ENCODE measurements at places on chromosomes 7 and 10. TPM values are rescaled to one million over a fixed set of nuclear protein-coding genes. Genes with fewer than 3 reads are reported as not detected.

The GPR85 gene
- total RNA-seq, result not detected

The WASHC2C gene
- total RNA-seq, result 69.3 TPM

The GGCT gene
- 6.3 TPM for total RNA-seq

The ENTPD1 gene
- 0.64 TPM for total RNA-seq

The MTERF1 gene
- total RNA-seq, result 11.0 TPM

The SAMD9L gene
- total RNA-seq, result 7.9 TPM

The MEIG1 gene
- not detected for total RNA-seq

- H3K4me3 ChIP-seq, result no peak overlapping the region
- H3K27ac ChIP-seq, result no peak overlapping the region
- no peak for DNase-seq
Measured at GRCh38 chr7:147813316-147813715, 777.2 kb upstream of the C7orf33 start.

DNA sequence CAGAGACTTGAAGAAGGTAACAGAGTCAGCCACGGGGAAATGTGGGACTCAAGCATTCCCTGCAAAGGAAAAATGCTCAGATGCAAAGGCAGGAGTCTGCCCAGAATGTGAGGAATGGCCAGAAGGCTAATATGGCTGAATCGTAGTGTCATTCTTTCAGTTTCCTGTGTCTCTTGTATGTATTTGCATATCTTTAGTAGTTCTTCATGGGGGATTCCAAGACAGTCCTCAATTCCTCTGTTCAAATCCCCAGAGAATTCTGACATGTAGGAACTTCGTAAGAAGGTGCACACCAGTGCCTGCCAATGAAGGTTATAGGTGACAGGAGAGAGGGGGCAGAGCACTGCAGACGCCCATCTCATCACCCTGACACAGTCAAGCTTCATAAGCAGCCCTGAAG is 154.4 kb downstream of the CACNB2 start:
- H3K27me3 ChIP-seq, result no peaks in the 10 kb centered on the region
- H3K4me1 ChIP-seq, result no peaks in the 10 kb centered on the region
- no peak overlapping the region for H3K4me3 ChIP-seq
- H3K27ac ChIP-seq, result no peak overlapping the region

DNA sequence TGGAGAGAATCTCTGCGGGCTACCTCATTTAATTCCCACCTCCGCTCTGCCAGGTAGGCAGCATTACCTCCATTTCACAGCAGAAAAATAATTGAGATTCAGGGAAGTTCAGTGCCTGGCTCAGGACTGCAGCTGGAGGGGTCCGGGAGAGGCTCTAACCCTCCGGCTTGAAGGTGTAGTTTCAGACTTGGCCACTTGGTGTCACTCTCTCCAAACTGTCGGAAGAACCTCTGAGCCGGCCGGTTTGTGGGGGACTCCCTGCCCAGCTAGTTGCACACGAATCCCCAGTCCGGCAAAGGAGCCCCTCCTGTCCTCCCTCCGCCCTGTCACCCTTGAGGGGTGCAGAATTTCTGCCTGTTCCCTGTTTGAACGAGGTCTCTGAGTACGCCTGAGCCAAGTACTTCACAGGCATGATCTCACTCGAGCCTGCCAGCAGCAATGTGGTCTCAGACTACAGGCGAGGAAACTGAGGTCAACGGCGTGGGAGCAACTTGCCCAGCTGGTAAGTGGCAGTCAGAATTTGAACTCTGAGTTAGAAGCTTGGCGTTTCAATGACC is 144.7 kb upstream of the ZNF716 start:
- no peaks in the 10 kb centered on the region for H3K36me3 ChIP-seq
- H3K4me3 ChIP-seq, result no peak overlapping the region
- H3K4me1 ChIP-seq, result no peaks in the 10 kb centered on the region
- H3K27me3 ChIP-seq, result no peaks in the 10 kb centered on the region
- no peak overlapping the region for H3K27ac ChIP-seq

- no peaks in the 10 kb centered on the region for H3K27me3 ChIP-seq
- DNase-seq, result no peak
- H3K4me3 ChIP-seq, result no peak overlapping the region
- no peaks in the 10 kb centered on the region for H3K4me1 ChIP-seq
- H3K27ac ChIP-seq, result no peak overlapping the region
- H3K36me3 ChIP-seq, result peaks cover 36% of the 10 kb centered on the region
Measured at GRCh38 chr10:15796098-15796759, 64.1 kb downstream of the MINDY3 start.

DNA sequence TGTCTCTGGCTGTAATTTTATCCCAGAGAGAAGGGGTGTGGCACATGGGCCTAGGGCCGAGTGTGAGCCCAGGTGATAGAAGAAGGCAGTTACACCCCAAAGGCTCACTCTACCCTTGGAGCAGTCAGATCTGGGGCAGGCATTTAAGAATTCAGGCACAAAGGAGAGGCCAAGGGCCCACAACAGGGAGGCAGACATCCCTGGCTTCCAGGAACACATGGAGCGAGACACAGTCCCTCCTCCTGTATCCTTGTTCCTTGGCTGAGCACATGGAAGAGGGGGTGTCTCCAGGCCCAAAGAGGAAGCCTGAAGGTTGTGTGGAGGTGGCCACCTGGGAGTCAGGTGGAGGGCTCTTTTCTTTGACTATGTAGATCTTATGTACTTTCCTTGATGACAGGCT is 286.2 kb downstream of the RPS24 start:
- peaks cover 21% of the 10 kb centered on the region for H3K4me1 ChIP-seq
- no peak overlapping the region for H3K4me3 ChIP-seq
- H3K27me3 ChIP-seq, result no peaks in the 10 kb centered on the region
- no peaks in the 10 kb centered on the region for H3K36me3 ChIP-seq
- no peak for DNase-seq

DNA sequence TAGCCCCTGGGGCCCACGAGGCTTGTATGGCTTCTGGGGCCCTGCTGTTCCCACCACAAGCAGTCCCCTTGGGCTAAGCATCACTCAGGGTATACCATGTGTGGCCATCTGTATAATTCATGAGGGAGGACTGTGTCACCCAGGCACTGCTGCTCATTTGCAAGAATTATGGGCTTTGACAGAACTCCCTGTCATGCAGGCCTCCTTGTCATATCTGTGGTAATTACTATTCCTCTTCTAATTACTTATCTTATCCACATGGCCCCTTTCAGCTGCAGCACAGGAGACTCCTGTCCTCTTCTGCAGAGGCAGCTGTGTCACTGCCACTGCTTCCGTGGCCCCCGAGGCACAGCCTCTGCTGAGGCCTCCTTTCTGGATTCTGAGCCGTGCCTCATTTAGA is 46.3 kb downstream of the LRMDA start:
- no peak overlapping the region for H3K4me3 ChIP-seq
- no peaks in the 10 kb centered on the region for H3K27me3 ChIP-seq
- no peak for DNase-seq
- no peak overlapping the region for H3K27ac ChIP-seq
- no peaks in the 10 kb centered on the region for H3K36me3 ChIP-seq

- no peaks in the 10 kb centered on the region for H3K27me3 ChIP-seq
- no peak overlapping the region for H3K27ac ChIP-seq
- peaks cover 15% of the 10 kb centered on the region for H3K4me1 ChIP-seq
Measured at GRCh38 chr10:32375631-32376030, 28.7 kb upstream of the EPC1 start.

GRCh38 chr7:85014936-85015660 is 171.8 kb downstream of the SEMA3D start:
- H3K4me3 ChIP-seq, result no peak overlapping the region
- H3K4me1 ChIP-seq, result no peaks in the 10 kb centered on the region

GRCh38 chr10:107616031-107616430 is 451.5 kb upstream of the SORCS1 start:
- H3K27ac ChIP-seq, result no peak overlapping the region
- H3K36me3 ChIP-seq, result no peaks in the 10 kb centered on the region
- H3K4me3 ChIP-seq, result no peak overlapping the region
- no peaks in the 10 kb centered on the region for H3K27me3 ChIP-seq
- no peak for DNase-seq

DNA sequence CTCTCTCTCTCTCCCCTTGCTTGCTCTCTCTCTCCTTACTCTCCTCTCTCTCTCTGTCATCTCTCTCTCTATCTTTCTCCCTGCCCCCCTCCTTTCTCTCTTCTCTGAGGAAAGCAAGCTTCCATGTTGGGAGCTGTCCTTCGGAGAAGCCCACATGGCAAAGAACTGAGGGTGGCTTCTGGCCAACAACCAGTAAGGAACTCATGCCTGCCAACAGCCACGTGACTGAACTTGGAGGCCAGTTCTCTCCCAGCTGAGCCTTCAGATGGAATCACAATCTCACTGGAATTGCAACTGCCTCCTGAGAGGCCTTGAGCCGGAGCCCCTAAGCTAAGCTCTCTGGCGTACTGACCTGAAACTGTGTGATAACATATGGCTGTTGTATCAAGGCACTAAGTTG is 12.0 kb upstream of the DHTKD1 start:
- no peak for DNase-seq
- H3K36me3 ChIP-seq, result no peaks in the 10 kb centered on the region
- no peak overlapping the region for H3K4me3 ChIP-seq
- peaks cover 5% of the 10 kb centered on the region for H3K4me1 ChIP-seq
- H3K27me3 ChIP-seq, result no peaks in the 10 kb centered on the region
- no peak overlapping the region for H3K27ac ChIP-seq

DNA sequence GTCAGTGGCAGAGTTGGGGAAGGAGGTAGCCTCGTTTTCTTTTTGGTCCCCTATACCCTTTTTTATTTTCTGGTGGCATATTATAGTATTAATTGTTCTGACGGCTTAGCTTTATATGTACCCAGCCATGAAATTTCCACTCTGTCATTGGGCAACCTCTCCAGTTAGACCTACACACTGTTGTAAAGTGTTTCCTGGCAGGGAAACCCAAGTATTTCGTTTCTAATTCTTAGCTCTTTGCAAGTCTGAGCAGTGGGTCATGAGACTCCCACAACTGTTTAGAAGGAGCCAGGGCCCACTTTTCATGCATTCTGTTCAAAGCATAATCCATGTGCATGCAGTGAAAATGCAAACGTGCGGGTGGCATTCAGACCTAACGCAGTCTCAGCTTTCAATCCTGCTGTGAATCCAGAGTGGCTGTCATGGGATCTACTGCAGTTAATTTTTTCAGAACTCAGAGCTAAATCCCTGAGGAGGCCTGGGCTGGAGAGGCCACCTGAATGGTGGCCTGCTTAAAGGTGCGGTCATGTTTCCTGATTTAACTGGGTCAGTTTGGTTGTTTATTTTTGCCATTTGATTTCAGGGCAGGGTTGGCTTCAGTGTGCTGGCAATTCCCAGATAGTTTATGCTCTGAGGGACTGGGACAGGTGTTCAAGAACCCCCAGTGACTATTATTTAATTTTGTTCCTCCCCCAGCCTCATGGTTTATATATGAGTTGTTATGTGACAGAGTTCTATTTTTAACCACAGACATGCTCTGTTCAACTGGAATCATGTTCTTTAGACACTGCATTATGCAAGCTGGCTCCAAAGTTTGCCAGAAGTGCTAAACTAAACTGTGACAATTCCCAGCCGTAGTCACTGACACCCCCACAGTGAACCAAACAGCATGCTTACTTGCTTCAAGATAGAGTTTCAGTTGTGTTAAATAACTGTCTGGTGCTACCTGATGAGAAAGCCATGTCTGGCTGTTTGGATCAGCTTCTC is 27.4 kb upstream of the SYPL1 start:
- no peak overlapping the region for H3K27ac ChIP-seq
- H3K27me3 ChIP-seq, result no peaks in the 10 kb centered on the region
- no peaks in the 10 kb centered on the region for H3K36me3 ChIP-seq
- H3K4me1 ChIP-seq, result no peaks in the 10 kb centered on the region
- no peak for DNase-seq

- no peak overlapping the region for H3K4me3 ChIP-seq
- no peak overlapping the region for H3K27ac ChIP-seq
- no peaks in the 10 kb centered on the region for H3K27me3 ChIP-seq
- no peaks in the 10 kb centered on the region for H3K36me3 ChIP-seq
- H3K4me1 ChIP-seq, result no peaks in the 10 kb centered on the region
- DNase-seq, result no peak
Measured at GRCh38 chr7:15801041-15801440, 114.6 kb upstream of the MEOX2 start.

GRCh38 chr7:126339813-126340212 is 912.9 kb downstream of the GRM8 start:
- H3K36me3 ChIP-seq, result no peaks in the 10 kb centered on the region
- no peak overlapping the region for H3K27ac ChIP-seq
- DNase-seq, result no peak
- H3K4me3 ChIP-seq, result no peak overlapping the region

GRCh38 chr10:49277973-49278372 is 21.0 kb upstream of the C10orf71 start:
- H3K36me3 ChIP-seq, result no peaks in the 10 kb centered on the region
- no peak for DNase-seq
- no peak overlapping the region for H3K27ac ChIP-seq

DNA sequence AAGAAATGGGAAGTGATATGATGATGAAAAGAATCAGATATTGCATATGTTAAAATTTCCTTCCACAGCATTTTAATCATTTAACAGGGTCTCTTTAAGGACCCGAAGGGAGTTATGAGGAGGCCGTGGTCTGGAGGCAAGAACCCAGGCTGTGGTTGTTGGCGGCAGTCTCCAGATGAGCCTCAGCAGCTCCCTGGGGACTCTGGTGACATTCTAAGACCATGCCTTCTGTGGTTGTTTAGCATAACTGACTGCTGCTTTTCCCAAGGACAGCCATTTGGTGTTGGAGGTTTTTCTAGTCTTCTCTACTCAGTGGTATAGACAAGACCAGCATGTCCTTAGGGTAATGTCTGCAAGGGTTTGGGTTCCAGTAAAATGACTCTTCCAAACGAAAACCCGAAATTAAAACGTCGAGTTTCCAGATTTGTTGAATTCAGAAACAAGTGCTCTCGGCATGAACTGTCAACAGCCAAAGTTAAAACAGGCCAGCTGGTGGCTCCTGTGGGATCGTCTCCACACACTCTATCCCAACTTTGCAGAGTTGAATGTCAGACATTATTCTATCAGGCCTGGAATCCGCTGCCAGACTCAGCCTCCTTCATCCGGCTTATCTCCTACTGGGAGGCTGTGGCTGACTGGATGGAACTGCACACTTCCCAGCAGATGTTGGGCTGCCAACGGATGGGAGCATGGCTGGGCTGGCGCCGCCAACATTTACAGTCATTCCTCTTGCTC is 183.1 kb downstream of the TAX1BP1 start:
- no peak overlapping the region for H3K27ac ChIP-seq
- H3K4me1 ChIP-seq, result no peaks in the 10 kb centered on the region
- no peak for DNase-seq
- H3K36me3 ChIP-seq, result no peaks in the 10 kb centered on the region
- H3K4me3 ChIP-seq, result no peak overlapping the region

- DNase-seq, result no peak
- no peak overlapping the region for H3K4me3 ChIP-seq
- H3K4me1 ChIP-seq, result peaks cover 45% of the 10 kb centered on the region
- H3K27ac ChIP-seq, result no peak overlapping the region
Measured at GRCh38 chr7:148722340-148723165, 23.9 kb downstream of the CUL1 start.

- no peaks in the 10 kb centered on the region for H3K36me3 ChIP-seq
- no peak overlapping the region for H3K27ac ChIP-seq
- no peaks in the 10 kb centered on the region for H3K27me3 ChIP-seq
- no peaks in the 10 kb centered on the region for H3K4me1 ChIP-seq
- no peak overlapping the region for H3K4me3 ChIP-seq
Measured at GRCh38 chr10:65377687-65378086, 1548.1 kb upstream of the LRRTM3 start.
